ENCODE measurements at places on chromosomes 2 and 18. TPM values are rescaled to one million over a fixed set of nuclear protein-coding genes. Genes with fewer than 3 reads are reported as not detected.

- peak; percentile 72 for DNase-seq
Observed at GRCh38 chr18:26438980-26439379, 109.4 kb downstream of the KCTD1 start.

DNA sequence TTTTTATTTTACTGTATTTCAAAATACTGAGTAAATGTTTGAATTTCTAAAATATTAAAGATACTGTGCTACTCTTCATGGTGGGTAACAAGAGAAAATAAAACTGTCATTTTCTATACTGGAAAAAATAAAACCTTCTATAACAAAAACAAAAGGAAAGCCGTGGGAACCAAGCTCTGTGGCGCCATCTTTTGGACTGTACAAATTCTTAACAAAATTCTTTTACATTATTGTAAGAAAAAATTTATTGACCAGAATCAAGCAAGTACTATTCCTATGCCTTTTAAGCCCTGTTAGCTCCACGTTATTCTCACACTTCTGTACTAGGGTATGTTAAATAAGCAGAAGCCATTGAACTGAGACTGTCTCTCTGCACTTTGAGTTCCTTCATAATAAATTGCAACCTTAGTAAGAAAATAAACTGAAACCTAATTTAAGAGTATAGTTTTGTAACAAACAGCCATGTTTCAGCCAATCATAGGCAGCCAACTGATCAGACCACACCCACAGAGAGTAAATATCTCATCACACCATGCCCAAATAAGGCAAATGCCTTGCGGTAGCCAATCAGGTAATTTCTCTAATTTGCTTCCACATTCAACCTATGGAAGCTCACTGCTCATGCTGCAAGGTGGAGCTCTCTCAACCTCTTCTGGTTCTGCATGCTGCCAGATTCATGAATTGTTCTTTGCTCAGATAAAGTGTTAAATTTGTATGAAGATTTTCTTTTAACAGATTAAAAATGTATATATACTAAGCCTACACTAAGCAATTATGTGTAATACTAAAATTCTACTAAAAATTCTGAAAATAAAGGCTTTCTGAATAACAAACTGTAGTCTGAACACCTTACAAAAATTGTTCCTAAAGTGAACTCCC lies 42.2 kb downstream of the HIBCH start:
- peak; percentile 22 for DNase-seq

GRCh38 chr2:25340181-25340921 lies 1.4 kb downstream of the DNMT3A start:
- DNase-seq: no peak

DNA sequence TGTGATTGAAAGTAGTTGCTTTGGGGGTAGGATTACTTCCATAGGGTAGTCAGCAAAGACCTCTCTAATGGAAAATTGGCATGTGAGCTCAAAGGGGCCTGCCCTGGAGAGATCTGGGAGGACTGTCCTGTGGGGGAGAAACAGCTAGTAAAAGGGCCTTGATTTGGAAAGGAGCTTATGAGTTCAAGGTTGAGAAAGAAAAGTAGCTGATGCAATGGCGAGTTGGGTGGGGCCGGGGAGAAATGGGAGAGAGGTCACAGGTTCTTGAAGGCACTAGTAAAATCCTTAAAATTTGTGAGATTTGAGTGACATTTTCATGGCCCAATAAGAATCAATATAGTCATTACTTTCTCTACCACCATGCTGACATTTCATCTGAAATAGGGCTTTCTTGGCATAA lies 82.0 kb upstream of the CCDC195 start:
- no peak for DNase-seq

Gene PJVK
- 9.2 TPM for total RNA-seq

GRCh38 chr2:230330725-230331124 lies 3.7 kb downstream of the SP140L start:
- no peak for DNase-seq

DNA sequence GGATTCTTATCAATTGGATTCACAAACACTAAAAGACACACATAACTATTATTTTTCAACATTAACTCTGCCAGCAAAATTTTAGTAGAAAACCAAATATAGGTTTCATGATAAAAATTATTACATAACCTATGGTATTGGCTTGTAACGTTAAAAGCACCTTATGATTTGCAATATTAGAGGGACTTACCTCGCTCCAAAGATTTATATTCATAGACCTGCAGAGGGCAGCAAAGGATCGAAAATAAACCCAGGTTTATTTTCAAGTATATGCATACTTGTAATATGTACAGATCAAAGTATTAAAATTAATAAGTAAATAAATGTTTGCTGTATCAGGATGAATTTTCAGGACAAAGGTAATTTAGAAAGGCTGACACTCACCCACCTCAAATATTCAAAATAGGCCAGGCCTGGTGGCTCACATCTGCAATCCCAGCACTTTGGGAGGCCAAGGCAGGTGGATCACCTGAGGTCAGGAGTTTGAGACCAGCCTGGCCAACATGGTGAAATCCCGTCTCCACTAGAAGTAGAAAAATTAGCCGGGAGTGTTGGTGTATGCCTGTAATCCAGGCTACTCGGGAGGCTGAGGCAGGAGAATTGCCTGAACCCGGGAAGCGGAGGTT lies 45.3 kb downstream of the LRPPRC start:
- DNase-seq: peak; percentile 56

Gene EVA1A
- not detected for total RNA-seq

DNA sequence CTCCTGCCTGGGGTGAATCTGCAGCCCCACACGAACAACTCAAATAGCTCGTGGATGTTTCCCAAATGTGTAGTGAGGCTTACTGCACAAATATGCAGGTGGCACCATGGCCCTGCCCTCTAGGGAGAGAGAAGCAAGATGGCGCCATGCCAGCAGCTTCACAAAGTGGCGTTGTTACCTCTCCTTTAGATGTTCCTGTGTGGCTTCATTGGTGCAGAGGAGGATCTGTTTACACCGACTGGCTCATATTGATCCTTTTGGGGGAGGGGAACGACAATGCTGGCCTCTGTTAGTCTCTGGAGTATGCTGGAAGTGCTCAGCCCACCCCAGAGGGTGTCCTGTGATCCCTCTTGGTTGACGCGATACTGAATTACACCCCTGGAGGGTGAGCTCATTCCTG lies 99.5 kb upstream of the GATA6 start:
- DNase-seq: no peak

GRCh38 chr2:219081701-219082331 lies 21.1 kb upstream of the IHH start:
- DNase-seq: no peak

Gene DSG4
- not detected for total RNA-seq

DNA sequence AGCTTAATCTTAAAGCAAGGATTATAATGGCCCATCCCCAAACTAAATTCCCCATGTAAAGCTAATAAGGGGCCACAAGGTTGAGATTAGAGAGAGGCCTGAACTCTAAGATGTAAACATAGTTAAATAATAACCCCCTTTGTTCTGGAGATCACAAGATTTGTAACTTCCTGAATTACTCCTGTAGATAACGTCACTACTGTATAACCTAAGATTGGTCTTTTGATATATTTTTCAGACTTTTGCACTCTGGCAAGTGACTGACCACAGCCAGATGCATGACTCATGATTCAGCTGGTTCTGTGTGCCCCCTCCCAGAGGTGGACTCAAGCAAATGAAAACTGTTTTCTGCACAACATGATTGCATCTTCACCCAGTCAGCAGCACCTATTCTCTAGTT lies 686.0 kb upstream of the DDX18 start:
- no peak for DNase-seq

Gene ANKRD39
- 22.2 TPM for total RNA-seq

Gene KCNK3
- not detected for total RNA-seq

DNA sequence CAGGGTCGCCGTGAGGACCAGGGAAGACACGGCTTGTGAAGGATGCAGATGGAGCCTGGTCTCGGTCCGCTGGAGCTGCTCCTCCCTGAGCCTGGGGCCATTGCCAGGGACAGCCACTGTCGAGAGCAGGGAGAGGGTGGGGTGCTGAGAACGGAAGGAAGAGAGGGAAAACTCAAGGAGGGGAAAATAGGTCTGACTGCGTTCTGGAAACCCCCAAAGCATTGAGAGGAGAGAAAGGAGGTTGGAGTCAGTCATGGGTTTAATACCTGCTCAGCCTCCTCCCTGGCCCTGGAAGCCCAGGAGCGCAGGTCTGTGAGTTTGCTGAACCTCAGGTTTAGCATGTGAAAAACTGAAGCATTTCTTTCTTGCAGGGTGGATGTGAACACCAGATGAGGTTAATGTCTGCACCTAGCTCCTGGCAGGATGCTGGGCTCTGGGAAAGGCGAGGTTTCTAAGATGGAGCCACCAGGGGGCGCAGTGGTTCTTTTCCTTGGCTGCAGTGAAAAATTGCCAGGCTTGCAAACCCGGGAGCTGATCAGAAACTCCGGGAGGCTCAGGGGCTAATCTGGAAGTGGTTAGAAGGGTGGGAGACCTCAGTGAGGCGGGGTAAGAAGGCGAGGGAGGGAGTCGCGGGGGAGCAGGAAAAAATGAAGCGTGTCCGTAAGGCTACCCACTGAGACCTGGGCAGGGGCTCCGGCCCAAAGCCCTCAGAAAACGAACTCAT lies 33.6 kb upstream of the RNF149 start:
- peak; percentile 57 for DNase-seq

GRCh38 chr18:6609666-6610264 lies 119.8 kb upstream of the ARHGAP28 start:
- DNase-seq: no peak

Gene FSHR
- not detected for total RNA-seq

Gene RUFY4
- total RNA-seq: not detected

GRCh38 chr18:64372850-64373249 lies 224.0 kb upstream of the LINC00305 start:
- DNase-seq: no peak
